ENCODE measurements at places on chromosomes 3 and 15.

DNA sequence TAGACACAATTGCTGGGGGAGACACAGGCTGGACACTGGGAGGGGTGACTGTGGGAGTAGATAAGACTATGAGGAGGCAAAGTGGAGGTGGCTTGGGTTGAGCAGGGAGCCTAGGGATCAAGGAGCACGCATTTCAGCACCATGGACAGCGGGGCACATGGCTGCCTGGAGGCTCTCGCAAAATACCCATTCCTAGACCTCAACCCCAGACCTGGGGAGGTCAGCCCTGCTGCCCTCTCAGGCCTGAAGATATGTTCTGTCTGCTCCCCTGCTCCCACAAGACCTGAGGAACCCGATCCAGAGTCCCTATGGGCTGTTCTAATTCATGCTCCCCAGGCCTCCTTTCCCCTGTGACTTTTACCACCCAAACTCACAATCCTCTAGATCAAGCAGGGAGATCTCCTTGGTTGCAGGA lies 16.0 kb upstream of the CPEB1 start:
- DNase-seq: no peak

GRCh38 chr3:107241217-107241616 lies 136.0 kb upstream of the CCDC54 start:
- DNase-seq: no peak

- DNase-seq: no peak
These were observed 19.9 kb downstream of the CLDN1 start for GRCh38 chr3:190302212-190302867.

- no peak for DNase-seq
These were observed 43.8 kb downstream of the WNT5A start for GRCh38 chr3:55443346-55443745.

- peak; percentile 22 for DNase-seq
These were observed 101.6 kb downstream of the ERC2 start for GRCh38 chr3:56366641-56367162.

DNA sequence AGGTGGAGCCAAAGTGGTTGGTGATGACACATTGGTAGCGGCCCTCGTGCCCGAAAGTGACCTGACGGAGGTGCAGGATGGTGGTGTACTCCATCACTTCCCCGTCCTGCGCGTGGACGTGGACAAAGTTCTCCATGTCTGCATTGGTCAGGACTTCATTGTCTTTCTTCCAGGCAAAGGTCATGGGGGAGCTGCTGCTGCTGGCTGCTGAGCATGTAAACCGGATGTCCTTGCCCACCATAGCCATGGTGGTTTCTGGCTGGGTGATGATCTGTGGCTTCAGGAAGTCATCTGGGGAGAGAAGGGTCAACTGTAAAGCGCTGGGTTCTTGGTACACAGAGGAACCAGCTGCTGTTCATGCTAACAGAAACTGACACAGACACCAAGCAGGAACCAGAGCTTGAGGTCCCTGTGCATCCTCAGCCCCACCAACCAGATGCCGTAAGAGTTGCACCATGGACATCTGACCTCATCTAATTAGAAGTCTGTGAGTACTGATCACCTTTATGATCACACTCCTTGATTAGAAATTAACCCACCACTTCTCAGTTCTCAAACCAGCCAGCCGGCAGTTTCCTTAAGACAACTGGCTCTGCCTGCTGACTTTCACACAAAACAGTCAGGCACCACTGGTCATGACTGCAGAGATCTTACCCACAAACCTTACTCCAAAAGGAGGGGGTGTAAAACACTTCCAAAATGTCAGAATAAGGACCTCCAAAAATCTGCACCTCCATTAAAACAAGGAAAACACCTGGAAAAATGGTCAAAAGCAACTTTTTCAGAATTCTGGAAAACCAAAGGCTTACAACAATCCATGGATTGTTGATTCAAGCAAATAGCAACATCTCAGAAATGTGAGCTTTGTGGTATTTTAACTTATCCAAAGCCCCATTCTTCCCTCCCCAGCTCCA lies 114.6 kb downstream of the LRIG1 start:
- no peak for DNase-seq

DNA sequence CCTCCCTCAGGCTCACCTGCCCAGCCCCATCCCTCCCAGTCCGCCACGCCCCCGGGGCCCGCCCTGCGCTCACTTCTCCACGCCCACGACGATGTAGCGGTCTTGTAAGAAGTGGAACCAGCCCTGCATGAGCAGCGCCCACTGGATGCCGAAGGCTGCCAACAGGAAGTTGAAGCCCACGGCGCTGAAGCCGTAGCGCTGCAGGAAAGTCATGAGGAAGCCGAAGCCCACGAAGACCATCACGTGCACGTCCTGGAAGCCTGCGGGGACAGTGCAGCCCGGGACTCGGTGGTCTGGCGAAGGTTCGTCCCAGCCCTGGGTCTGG lies 9.7 kb downstream of the RHCG start:
- DNase-seq: no peak

- no peak for DNase-seq
These were observed 769 bp upstream of the SELENOS start for GRCh38 chr15:101277943-101278564.

DNA sequence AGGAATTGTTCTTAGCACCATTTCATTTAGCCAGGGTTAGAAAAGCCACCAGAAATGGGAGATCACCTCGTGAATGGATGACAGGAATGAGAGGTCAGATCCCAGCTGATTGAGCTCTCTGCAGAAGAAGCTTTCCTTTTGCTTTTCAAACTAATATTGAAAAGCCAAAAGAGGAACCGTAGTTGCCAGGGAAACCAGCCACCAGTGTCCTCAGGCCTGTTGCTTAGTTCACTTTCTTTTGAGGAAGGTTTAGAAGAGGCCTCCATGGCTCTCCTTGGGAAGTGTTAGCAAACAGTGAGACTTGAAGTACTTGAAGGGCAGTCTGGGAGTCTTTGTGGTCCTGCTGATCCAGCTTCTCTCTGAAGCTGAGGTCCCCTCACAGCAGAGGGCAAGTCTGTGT lies 7.4 kb upstream of the CCK start:
- DNase-seq: no peak

DNA sequence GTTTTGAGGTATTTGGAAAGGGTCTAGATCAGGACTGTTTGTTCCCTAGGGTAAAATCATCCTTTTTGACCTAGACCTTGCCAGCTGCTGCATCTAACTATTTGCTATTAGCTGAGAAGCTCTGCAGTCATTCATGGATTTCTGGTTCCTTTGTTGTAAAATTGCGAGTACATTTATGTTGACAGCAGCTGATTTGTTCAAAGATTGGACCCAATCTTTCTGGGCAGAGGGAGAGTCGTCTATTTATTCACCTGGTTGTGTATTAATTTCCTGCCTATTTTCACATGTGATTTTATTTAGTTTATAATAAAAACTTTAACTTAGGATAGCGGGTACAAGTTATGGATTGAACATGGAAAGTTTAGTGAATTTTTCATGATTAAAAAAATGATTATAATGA lies 236.3 kb downstream of the CNTN4 start:
- no peak for DNase-seq

- no peak for DNase-seq
These were observed 383.2 kb upstream of the ADAMTS9 start for GRCh38 chr3:65070968-65071367.

DNA sequence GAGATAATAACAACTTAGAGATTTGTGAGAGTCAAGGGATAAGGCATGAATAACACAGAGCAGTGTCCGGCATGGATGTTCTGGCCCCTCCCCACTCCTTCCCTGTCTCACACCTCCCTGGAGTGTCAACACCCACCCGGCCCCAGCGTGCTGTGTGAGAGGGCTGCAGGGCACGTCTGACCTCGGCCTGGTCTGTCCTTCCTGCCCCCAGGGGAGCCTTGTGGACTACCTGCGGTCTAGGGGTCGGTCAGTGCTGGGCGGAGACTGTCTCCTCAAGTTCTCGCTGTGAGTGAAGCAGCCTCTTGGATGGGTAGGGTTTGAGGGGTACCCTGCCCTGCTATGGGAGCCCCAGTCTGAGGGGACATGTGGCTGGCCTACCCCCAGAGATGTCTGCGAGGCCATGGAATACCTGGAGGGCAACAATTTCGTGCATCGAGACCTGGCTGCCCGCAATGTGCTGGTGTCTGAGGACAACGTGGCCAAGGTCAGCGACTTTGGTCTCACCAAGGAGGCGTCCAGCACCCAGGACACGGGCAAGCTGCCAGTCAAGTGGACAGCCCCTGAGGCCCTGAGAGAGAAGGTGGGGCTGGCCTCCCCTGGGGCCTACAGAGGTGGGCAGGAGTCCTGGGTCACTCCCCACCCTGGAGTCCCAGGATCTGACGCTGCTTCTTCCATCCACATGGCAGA lies 11.2 kb upstream of the LMAN1L start:
- DNase-seq: no peak

GRCh38 chr3:46512191-46512749 lies 14.5 kb downstream of the RTP3 start:
- DNase-seq: no peak

GRCh38 chr15:43414196-43414595 lies 43.3 kb downstream of the TUBGCP4 start:
- DNase-seq: no peak

DNA sequence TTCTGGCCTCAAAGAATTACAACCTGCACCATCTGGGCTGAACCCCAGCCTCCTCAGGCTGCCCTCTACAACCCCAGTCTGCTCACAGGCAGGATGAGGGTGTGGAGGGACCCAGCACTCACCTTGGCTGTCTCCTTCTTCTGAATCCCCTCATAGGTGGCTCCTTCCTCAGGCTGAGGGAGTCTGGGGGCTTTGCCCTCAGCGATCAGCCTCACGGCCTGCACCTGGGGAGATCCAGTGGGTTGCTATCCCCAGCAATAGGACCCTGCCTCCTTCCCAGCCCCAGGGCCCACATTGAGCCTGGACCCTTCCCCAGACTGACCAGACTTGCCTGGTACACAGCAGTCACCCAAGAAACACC lies 25.1 kb downstream of the ALDH1L1 start:
- no peak for DNase-seq

GRCh38 chr3:25441234-25441856 lies 13.3 kb downstream of the RARB start:
- DNase-seq: no peak

DNA sequence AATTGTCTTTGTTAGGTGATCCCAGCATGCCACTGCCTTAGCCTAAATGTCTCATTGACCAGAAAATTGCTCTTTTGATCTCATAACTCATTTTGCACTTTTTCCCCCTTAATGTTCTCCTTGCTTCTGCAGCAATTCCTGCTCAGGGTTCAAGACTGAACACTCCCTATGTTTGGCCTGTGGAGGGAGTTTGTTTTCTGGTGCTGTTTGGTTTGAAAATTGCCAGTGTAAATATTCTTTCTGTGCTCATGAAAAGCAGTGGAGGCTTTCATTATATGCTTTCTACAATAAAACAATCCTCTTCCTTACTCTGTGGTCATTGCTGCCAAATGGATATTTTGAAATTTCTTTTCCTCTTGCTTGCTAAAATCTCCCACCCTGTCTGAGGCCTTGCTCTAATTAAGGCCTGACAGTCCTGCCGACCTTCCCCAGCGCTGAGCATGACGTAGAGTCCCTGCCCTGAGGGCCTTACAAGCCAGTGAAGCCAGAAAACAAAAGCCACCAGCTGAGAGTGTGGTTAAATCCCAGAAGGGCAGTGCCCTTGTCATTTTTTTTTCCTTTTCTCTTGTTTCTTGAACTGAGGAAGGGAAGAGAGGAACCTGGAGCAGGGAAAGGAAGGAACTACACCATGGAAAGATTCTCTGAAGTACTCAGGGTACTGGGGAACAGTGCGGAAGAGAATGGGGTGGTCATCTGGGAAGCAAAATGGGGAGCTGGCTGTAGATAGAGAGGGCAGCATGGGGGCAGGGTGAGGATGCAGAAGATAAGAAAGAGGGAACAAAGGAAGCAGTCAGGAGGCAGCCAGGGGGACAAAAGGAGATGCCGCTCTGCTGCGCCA lies 24.8 kb downstream of the ZBTB38 start:
- no peak for DNase-seq

GRCh38 chr3:37024820-37025405 lies 31.6 kb downstream of the MLH1 start:
- DNase-seq: no peak

- DNase-seq: no peak
These were observed 81.0 kb downstream of the RGMA start for GRCh38 chr15:93007994-93008393.

- no peak for DNase-seq
These were observed 35.1 kb upstream of the RPS17 start for GRCh38 chr15:82575335-82575734.

- DNase-seq: no peak
These were observed 39.2 kb upstream of the VPS8 start for GRCh38 chr3:184772667-184773272.

DNA sequence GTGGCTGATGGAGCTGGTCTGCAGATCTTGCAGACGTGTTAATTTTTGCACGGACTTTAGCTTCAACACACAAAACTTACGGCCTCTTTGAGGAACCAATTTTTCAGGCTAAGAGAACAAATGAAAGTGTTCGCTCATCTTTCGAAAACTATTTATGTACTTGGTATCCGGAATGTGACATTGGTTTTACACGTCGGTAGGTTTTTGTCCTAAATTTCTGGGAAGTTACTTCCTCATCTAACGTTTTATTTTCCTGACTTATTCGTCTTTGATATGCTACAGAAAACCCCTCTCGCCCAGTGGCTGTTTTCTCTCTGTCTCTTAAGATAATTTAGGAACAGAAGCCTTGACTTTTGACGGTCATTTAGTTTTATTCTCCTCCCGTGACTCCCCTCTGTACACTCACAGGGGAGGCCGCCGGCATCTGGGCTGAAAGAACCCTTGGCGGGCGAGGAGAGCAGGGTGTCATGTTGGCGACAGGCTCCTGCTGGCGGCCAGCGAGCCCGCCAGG lies 834 bp upstream of the GREM1 start:
- DNase-seq: no peak

DNA sequence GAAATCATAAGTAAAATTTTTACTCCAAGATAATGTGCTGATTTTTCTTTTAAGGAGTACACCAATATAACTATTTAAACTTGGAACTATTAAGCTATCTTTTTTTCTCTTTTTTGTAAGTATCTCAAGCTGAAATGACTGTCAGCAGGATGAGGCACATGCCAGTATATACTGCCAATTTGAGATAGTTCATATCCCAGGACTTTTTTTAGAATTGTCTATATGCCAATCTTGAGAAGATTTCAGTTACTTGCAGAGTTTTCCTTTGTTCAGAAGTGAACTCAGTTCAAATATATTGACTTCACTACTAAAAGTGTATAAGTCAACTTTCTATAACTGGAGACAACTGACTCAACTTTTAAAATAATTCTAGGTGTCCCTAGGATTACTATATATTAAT lies 181.7 kb upstream of the ZNF717 start:
- no peak for DNase-seq

DNA sequence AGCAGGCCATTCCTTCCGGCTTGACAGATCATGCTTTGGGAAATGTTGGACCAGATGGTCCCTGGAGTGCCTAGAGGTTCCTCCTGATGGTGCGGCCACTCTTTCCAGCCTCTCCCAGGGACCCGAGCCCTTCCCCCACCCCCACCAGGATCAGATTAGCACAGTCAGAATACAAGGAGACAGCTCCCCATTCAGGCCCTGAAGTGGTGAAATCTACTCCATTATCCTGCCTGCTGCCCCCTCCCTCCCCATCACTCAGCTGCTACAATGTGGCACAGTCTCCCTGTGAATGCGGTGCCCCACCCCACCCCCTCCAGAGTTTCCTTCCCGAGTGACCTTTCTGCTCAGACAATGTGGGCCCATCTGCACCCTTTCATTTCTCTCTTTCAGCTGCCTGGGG lies 29.4 kb downstream of the RNU5B-1 start:
- DNase-seq: no peak

Measured in D721Med (cell line).